NCI-H1048 (cell line): ENCODE measurements at places on chromosomes 13 and 19.

GRCh38 chr13:39776439-39776838 lies 121.0 kb downstream of the COG6 start:
- no peak for DNase-seq

DNA sequence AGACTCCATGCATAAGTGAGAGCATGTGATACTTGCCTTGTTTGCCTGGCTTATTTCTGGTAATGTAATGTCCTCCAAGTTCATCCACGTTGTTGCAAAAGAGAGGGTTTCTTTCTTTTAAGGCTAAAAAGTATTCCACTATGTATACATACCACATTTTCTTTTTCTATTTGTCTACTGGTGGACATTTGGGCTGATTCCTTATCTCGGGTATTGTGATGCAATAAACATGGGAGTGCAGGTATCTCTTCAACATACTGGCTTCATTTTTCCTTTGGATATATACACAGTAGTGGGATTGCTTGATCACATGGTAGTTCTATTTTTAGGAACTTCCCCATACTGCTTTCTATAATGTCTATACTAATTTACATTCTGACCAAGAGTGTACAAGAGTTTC lies 49.6 kb upstream of the EBPL start:
- DNase-seq: no peak

DNA sequence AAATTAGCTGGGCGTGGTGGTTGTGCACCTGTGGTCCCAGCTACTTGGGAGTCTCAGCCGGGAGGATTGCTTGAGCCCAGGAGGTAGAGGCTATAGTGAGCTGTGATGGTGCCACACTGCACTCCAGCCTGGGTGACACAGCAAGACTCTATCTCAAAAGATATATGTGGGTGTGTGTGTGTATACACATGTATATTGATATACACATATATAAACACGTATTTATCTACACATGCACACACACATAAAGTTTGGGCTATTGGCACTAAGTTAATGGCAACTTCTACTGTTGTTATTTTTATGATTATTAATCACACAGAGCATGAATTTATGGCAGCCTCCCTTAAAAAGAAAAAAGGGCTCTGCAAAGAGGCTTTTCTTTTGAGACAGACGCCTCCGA lies 27.1 kb upstream of the ABCC4 start:
- DNase-seq: no peak

DNA sequence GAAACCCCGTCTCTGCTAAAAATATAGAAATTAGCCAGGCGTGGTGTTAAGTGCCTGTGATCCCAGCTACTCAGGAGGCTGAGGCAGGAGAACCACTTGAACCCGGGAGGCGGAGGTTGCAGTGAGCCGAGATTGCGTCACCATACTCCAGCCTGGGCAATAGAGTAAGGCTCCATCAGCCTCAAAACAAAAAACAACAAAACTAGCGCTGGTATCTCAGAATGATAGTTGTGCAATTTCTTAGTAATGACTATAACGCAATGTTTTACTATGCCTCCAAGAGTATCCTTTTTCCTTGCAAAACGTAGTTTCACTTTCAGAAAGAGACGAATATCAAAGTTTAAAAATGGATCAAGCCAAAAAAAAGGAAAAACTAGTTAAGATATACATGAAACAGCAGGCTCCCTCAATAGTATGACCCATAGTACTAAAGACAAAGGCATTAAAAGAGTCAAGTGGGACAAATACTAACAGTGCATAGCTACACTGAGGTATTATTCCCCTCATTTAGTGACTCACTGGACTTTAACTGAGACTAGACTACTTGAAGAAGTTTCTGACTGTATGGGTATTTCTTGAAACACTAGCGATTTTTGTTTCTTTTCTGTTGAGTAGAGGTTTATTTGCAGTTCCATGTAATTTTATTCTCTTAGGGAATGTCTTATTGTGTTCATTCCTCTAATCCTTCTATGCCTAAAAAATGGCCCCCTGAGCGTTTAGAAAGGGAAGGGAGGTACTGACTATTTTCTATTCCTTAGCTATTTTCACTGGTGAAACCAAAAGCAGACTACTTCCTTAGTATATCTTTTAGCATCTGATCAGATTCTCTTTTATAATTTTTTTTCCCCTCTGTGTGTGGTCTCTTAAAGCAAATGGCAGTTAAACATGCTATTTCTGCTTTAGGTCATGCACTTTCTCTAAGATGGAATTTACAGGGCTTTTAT lies 10.4 kb upstream of the ITM2B start:
- no peak for DNase-seq

- no peak for DNase-seq
Observed at GRCh38 chr19:6023085-6023682, 45.2 kb upstream of the RANBP3 start.

DNA sequence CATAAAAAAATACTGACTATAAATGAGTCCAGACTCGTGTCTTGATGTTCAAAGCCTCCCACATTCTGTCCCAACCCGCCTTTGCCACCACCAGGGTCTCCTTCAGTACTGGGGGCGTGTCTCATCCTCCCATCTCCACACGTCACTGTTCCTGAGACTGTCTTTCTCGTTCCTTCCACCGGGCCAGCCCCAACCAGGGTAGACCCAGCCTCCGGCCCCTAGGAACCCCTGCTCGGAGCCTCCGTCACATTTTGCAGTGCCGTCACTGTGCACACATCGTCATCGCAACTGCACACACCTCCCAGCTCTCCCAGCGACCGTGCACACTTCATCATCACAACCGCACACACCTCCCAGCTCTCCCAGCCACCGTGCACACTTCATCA lies 73.4 kb downstream of the SPACA7 start:
- DNase-seq: no peak

- DNase-seq: no peak
Observed at GRCh38 chr13:97423300-97424045, 10.5 kb upstream of the RAP2A start.

DNA sequence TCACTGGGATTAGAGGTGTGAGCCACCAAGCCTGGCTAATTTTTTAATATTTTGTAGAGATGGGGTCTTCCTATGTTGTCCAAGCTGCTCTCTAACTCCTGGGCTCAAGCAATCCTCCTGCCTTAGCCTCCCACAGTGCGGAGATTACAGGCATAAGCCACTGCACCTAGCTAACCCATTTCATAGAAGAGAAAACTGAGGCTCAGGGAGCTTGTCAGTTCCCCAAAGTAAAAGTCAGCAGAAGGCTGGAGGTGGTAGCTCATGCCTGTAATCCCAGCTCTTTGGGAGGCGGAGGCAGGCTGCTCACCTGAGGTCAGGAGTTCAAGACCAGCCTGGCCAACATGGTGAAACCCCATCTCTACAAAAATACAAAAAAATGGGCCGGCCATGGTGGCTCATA lies 8.8 kb upstream of the HOMER3 start:
- DNase-seq: no peak

- DNase-seq: no peak
Observed at GRCh38 chr13:25165663-25166062, 6.4 kb downstream of the AMER2 start.

DNA sequence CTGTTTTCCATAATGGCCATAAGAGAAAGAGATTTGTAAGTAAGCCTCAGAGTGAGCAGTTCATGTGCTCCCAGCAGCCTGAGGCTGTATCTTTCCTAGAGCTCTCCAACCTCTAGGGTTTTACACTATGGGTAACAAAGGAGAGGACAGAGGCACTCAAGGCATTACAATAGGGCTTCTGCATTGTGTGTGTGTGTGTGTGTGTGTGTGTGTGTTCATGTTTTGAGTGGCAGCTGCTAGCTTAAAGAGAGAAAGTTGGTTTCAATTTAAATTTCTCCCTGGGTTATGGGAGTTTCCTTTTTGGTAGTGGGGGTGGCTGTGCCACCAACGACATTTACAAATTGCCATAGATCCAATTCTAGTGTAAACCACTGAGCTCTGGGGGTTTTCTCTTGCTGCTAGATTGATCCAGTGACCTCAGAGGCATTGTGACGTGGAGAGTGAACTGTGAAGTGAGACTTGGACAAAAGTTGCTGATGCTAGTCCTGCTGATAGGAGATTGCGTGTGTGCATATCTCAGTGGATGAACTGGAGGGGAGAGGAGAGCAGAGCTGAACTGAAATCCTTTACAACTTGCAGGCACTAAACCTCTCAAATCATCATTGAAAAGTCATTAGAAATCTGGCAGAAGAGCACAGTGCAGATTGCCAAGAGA lies 67.2 kb upstream of the OLFM4 start:
- no peak for DNase-seq

DNA sequence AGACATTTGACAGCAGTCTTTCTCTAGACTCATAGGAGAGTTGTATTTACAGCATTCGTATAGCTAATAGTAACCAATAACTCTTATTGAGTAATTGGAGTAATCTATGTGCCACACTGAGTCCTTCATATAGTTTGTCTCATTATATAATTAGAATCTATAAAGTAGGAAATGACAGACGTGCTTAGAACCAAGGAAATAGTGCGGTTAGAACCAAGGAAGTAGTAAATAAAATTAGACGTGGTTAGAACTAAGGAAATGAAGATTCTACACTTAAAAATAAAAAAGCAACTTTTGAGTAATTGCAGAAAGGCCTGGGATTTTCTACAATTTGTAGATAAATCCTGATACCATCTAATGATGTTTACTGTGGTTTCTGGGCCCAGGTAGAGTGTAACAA lies 107.8 kb upstream of the TNFSF11 start:
- DNase-seq: no peak

DNA sequence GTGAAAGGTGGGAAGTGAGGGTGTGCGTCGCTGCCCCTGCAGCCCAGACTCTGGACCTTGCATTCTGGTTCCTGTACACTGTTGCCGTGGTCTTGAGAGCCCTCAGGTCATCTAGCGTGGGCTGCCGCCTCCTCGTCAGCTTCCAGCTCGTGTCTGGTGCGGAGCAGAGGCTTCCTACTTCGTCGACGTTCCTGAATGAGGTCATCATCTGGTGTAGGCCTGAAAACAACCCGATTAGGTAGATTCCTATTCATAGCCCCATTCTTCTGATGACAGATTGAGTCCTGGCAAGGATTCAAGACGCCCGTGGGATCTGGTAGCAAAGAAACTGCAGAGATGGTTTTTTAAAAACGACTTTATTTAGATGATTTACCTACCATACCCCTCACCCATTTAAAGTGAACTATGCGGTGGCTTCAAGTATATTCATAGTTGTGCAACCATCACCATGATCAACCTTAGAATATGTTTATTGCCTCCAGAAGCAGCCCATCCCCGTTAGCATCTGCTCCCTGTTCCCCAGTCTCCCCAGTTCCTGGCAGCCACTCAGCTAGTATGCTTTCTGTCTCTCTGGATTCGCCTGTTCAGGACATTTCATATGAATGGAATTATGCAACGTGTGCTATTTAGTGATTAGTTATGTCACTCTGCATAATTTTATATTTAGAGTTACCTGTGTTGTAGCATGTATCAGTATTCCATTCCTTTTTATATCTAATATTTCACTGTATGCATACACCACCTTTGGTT lies 13.8 kb downstream of the NAXD start:
- no peak for DNase-seq

DNA sequence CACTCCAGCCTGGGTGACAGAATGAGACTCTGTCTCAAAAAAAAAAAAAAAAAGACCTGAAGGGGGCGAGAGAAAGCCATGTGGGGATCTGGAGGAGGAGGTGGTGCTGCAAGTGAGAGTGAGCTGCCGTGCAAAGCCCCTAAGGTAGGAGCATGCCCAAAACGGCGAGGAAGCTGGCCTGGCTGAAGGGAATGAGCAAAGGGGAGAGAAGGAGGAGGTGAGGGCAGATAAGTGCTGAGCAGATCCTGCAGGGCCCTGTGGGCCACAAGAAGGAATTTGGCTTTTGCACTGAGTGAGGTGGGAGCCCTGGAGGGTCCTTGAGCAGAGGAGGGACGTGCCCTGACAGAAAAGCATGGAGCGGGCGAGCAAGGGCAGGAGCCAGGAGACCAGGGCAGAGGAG lies 19.4 kb upstream of the ADGRE5 start:
- no peak for DNase-seq

GRCh38 chr19:6103217-6103644 lies 7.1 kb downstream of the RFX2 start:
- DNase-seq: no peak

DNA sequence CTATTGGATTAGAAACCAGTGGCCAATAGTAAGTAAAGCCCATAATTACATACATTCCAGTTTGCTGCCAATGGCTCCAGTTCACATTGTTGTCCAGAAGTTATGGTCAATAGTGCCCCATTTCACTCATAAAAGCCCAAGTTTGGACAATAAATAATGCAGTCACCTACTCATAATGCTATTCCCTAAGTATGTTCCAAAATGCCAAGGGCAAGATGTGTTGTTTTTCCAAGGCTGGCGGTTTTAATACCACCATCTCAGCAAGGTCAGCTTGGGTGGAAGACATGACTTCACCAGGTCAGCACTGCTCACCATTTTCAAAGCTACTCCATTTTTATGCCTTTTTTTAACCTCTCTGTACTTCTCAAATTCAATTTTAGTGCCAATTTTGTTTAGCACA lies 32.7 kb downstream of the KCTD12 start:
- no peak for DNase-seq

DNA sequence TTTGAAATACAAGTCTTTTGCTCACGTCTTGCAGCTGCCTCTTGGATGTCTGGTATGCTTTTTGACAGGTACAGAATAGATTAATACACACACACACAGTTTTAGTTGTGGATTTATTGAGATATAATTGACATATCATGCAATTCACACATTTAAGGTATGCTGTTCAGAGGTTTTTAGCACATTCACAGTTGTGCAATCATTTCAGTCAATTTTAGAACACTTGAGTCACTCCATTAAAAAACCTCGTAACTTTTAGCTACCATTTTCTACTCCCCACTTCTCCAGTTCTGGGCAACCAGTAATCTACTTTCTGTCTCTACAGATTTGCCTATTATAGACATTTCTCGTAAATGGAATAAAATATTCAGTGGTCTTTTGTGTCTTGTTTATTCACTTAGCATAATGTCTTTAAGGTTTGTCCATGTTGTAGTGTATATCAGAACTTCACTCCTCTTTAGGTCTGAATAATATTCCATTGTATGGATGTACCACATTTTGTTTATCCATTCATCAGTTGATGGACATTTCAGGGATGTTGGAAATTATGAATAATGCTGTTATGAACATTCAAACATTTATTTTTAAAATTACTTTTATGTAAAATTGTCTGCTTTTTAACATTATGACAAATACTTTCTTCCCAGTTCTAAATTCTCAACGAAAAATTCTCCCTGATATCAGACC lies 2.5 kb upstream of the ZMYM2 start:
- DNase-seq: no peak

GRCh38 chr13:106314417-106314816 lies 221.0 kb downstream of the EFNB2 start:
- DNase-seq: no peak

DNA sequence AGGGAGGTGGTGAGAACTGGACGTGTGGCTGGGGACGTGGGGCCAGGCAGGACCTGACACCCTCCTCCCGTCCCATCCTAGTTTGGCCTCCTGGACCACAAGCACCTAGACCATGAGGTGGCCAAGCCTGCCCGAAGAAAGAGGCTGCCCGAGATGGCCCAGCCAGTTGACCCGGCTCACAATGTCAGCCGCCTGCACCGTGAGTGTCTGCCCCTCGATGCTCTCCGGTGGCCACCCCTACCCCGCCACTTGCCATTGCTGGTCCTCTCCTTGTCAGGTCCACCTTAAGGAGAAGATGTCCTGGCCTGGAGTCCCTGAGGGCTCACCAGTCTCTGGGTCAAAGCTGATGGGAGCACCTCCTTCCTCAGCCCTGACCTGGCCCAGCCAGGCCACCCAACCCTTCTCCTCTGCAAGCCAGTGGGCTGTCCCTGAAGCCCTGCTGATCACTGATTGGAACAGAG lies 2.2 kb downstream of the ANGPTL4 start:
- no peak for DNase-seq
